GM03348 (cell line): ENCODE measurements at places on chromosomes 16 and 17.

DNA sequence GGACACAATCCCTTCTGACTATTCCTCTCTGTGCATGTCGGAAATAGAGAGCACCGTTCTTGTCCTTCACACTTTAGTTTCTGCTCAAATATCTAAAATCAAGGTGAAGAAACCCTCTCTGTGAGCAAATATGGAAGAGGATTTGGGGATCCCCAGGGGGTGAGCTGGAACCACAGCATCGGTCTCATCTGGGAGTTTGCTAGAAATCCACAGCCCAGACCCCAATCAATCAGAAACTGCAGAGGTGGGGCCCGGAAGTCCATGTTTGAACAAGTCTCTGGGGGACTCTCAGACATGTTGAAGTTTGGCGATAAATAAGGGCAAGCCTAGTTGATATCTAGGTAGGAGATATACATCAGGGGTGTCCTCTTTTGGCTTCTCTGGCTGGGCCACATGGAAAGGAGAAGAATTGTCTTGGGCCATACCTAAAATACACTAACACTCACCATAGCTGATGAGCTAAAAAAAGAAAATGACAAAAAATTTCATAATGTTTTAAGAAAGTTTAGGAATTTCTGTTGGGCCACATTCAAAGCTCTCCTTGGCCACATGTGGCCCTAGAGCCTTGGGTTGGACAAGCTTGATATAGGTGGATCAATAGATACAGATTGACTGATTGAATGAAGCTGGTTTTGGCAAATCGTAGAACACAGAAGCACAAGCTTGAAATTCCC is 168.0 kb upstream of the FOXF1 start:
- DNase-seq: no peak

GRCh38 chr17:79412886-79413390 is 197.9 kb downstream of the RBFOX3 start:
- DNase-seq: no peak

- DNase-seq: no peak
Measured at GRCh38 chr16:77905374-77905920, 116.9 kb upstream of the CLEC3A start.

GRCh38 chr17:19886116-19886515 is 18.4 kb upstream of the ULK2 start:
- no peak for DNase-seq

- DNase-seq: peak; percentile 90
Measured at GRCh38 chr17:48791128-48792032, 25.6 kb downstream of the TTLL6 start.

DNA sequence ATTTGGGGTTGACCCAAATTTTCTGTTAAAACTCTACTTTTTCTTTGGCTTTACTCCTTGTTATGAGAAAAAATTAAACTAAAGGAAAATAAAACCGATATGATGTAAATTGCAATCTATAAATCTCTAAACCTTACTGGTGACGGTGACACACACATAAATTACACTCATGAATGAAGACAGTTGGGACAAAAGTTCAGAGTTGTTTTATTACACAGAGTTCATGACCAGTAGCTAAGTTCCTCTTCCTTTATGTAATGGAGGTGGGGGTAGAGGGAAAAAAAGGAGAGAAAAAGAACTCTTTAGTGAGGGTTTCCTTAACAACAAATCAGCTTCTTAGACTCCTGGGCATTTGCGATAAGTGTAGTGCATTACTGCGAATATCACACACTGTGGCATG is 220.7 kb downstream of the KCNJ2 start:
- no peak for DNase-seq

- peak; percentile 29 for DNase-seq
Measured at GRCh38 chr16:11794996-11795886, 1.8 kb downstream of the ZC3H7A start.

GRCh38 chr17:45852535-45853297 is 8.0 kb downstream of the SPPL2C start:
- peak; percentile 82 for DNase-seq

DNA sequence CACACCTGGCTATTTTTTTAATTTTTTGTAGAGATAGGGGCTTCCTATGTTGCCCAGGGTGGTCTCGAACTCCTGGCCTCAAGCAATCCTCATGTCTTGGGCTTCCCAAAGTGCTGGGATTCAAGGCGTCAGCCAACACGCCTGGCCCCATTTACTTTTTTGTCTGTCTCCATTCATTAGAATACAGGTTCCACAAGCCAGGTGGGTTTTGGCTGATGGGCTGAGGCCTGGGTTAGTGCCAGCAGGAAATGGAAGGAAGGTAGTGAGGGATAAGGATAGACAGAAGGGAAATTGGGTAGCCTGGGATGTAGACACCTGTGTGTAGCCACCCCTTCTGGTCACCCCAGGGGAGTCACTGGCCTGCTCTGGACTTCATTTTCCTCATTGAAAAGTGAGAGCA is 4.4 kb upstream of the IL27 start:
- no peak for DNase-seq

DNA sequence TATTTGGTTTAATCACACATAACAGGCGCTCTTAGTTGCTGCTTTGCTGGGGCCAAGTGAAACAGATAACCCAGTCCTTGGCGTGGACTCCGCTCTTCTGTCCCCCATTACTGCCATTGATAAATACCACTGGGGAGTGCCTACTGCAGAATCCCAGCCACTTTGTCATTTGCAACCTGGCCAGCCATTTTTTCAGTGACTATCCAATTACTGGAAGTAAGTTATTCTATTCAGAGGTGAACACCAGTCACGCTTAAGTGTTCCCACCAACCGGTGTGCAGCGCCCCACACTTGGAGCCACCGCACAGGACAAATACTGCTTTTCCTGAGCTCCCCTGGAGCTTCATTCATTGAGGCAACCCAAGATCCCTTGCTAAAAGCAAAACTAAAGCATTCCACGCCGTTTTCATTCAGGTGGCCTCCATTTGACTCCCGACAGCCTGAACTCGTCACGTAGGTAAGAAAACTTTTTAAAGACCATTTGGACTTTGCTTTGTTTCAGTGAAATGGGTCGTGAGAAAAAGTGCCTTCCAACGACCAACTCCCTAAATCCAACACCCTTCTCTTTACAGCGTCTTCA is 1.8 kb downstream of the USP7 start:
- DNase-seq: no peak

DNA sequence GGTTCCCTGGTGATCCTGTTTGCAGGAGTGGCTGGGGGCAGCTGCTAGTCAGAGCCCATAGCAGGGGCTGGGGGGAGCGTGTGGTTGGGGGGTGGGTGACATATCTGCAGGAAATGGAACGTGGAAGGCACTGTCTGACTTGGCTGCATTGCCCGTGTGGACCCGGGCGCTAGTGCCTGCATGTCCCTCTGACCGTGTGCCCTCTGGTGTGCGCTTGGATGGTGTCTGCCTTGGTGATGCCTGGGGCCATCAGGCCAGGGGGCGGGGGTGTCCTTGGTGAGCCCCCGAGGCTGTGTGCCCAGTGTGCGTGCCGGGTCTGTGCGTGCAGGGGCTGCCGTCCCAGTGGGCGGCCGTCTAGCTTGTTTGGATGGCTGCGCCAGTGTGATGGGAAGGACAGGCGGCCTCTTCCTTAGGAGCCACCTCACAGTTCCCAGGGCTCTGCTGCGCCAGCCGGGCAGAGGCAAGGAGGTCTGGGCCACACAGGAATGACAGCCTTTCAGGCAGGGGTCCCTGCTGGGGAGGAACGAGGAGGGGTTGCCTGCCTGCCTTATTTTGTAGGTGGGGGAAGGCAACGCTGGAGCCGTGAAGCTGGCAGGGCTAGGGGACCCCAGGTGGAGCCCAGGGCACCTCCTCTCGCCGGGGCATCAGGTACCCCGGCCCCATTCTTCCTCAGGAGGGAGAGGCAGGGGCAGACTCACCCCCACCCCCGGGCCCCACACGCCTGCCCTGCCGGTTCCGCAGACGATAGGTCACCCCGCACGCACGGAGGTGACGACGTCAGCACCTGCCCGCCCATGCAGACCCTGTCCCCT is 693 bp downstream of the NDRG4 start:
- no peak for DNase-seq

DNA sequence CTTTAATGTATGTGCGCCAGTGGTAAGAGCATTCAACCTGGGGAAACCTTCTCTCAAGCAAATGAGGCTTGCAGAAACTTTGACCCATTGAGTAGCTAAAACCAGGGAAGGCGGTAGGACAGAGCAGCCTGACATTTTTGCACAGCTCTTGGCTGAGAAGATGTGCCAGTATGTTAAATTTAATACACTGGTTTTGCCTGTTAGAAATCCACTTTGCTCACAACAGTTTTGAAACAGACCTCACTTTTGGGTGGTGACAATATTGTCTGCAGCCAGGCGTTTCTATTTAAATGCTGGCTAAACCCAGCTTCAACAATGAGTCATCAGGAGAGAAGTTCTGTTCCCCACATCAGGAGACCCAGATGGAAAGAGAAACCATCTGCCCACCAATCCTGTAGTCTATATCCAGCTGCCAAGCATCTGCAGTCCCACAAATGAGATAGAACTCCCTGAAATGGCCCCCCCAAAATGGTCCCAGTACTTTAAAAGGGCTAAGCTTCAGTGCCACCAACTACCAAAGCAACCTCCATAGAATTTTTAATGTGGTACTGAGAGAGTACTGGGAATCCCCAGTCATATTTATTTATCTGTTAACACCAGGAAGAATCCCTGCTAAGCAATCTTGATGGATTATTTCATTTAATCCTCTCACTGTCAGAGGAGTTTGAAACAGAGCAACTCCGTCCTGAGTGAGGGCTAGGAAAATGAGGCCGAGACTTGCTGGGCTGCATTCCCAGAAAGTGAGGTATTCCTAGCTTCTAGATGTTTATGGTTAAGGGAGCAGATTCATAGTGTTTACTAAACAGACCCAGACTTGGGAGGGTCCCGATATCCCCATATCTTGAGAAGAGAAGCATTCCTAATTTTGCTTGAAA is 29.0 kb upstream of the CLEC3A start:
- peak; percentile 29 for DNase-seq

- DNase-seq: no peak
Measured at GRCh38 chr16:7763111-7763510, 430.5 kb downstream of the RBFOX1 start.

GRCh38 chr17:81294512-81295030 is 536 bp downstream of the SLC38A10 start:
- DNase-seq: peak; percentile 78

DNA sequence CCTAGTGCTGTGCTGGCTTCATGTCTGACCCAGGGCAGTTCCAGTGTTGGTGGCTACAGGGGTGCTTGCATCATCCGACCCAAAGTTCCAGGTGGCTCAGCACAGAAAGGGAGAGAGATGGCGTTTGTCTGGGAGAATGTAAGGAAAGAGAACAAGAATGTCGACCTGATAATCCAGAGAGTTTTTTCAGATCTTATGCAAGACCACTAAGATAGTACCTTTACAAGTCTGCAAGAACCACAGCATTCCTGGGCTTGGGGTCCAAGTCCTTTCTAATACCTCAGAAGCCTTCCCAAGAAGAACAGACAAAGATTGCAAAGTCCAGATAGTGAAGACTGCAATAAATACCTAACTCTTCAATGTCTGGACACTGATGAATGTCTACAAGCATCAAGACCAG is 363.0 kb upstream of the TOM1L1 start:
- no peak for DNase-seq

GRCh38 chr17:66355510-66355909 is 53.1 kb downstream of the PRKCA start:
- no peak for DNase-seq

DNA sequence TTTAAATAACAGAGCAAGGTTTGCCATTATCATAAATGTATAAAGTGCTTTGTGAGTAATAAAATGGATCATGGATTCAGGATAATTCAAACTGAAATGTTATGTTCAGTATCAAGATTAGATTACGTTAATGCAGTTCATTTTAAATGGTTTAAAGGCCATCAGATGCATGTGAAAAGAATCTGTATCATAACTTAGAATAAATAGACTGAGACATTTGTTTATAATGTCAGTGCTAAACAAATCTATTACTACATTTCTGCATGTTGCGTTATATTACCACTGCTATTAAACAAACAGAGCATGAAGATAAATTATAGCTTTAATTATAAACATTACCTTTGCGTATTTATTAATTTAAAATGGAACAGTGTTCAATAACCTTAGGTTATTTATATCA is 160.2 kb downstream of the TOX3 start:
- no peak for DNase-seq

- no peak for DNase-seq
Measured at GRCh38 chr16:84950906-84951305, 60.4 kb downstream of the ZDHHC7 start.

DNA sequence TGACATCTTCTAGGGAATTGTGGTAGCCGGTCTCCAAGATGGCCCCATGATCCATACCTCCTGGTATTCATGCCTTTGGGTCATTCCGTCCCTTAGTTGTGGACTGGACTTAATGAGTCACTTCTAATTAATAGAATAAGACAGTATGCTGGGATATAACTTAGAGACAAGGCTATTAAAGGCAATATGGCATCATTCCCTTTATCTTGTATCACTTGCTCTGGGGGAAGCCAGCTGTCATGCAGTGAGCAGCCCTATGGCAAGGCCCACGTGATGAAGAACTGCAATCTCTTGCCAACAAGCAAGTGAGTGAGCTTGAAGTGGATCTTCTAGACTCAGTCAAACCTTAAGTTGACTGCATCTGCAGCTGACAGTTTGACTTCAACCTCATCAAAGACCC is 97.8 kb upstream of the MED13 start:
- no peak for DNase-seq

DNA sequence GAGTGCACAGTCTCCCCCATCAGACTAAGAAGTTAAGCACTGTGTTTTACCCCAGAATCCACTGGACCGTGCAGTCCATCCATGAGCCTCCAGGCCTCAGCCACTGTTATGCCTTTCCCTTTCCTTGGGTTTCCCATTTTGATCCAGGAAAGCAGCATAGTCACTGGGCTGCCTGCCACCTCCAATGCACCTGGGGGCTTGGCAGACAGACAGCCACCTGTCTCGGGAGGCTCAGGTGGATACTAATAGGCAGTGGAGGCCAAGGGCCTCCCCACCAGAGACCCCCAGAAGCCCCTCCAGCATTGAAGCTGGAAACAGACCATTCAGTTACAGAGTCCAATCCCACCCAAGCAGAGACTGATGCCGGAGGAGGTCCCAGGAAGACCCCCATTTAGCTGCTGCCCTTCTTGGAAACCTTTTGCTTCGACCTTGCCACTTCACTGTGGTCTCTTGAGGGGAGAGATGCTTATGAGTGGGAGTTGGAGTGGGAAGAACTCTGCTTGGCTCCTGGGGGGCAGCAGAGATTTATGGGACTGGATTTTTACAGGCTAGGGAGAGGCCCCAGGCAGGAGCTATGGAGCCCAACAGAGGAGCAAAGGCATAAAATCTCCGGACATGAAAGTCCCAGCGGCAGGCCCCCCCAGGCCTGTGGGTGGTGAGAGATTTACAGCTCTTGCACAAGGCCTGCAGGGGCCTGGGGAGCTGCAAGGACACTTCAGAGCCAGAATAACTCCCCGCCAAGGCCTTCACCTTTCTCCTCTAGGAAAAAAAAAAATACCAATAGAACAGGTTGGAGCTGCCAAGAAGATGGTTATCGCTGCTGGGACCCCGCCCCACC is 12.2 kb upstream of the SP2 start:
- DNase-seq: no peak
